ENCODE measurements at places on chromosomes 5 and 9.
A peak's percentile ranks its signal among the peaks of the same experiment; 100 is the strongest.

GRCh38 chr9:127825319-127826051, 22.8 kb downstream of the FPGS start:
- DNase-seq = peak; percentile 59

DNA sequence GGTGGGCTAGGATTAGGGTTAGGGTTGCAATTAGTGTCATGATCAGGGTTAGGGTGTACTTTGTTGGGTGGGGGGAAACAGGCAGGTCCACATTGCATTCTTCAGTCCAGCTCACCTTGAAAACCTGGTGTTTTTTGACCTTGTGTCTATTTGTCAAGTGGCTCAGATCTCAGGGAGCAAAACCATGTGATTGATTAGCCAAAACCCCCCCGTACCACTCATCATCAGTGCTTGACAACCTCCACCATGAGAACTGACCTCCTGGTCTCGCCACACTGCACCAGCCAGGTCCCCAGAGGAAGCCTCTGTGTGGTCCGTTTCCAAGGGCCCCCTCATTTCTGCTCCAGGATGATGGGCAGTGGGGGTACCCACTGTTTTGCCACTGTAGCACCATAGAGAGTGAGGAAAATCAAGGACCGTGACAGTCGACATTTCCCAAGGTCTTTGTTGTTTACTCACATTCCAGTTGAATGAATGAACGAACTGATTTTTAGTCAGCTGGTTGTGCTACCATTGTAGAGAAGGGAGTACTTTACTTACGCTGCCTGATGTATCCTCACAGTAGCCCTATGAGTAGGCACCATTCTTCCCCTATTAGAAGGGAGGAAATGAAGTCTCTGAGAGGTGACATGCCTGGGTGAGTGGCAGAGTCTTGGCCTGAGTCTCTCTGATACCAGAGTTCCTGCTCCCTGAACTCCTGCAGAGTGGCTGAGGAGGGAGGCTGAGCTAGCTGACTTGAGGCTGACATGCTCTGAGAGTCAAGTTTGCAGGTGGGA, 84.8 kb downstream of the RAD23B start:
- DNase-seq = no peak

DNA sequence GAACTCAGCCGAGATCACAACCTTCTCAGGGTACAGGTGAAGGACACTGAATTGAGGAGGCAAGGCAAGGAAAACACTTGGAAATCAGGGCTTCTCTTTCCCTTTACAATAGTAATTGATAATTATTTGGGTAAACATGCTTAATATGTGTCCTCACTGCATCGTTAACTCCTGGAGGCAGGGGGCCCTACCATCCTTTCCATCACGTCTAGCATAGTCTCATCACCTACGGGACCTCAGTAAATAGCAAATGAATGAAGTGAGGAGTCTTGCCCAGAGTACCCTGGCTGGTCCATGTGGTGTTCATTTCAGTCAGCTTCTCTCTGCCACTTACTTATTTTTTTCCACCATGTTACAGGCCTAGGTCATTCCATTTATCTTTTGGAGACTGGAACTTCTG, 2.3 kb downstream of the F2RL1 start:
- DNase-seq = peak; percentile 45

DNA sequence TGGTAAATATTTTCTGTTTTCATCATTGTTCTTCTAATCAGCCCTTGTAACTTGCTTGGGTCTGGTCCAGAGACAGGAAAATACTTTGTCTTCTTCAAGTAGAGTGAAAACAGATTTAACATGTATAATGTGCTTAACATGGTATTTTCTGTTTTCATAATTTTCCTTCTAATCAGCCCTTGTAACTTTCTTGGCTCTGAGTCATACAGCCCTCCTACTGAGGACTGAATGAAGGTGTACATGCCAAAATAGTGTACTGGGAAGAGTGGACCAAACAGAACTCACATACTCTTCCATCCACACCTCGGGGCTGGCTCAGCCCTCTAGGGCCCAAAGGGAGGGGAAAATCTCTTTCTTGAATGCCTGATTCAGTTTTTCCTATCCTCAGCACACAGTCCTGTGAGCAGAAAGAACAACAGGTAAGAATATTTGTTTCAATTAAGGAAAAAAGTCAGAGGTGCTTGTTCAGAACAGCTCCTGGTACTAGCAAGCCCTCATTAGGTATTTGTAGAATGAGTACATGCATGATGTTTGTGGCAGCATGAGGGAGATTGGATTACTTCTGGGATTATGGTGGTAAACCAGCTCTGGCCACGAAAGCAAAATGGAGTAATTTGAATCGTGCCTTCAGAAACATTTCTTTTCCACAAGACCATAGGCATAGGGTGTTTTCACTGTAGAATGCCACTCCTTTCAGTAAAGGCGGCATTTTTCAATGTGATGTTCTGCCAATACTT, 24.2 kb upstream of the MACIR start:
- no peak for DNase-seq

Data from osteoblast (primary cell).